ENCODE measurements at places on chromosomes 16 and 17.

- DNase-seq = no peak
Observed at GRCh38 chr16:66469291-66469946, 42.3 kb downstream of the BEAN1 start.

- no peak for DNase-seq
Observed at GRCh38 chr16:3187798-3188674, at the start of gene OR1F1. TSS of gene OR1F1 (plus strand) at chr16:3188204.

DNA sequence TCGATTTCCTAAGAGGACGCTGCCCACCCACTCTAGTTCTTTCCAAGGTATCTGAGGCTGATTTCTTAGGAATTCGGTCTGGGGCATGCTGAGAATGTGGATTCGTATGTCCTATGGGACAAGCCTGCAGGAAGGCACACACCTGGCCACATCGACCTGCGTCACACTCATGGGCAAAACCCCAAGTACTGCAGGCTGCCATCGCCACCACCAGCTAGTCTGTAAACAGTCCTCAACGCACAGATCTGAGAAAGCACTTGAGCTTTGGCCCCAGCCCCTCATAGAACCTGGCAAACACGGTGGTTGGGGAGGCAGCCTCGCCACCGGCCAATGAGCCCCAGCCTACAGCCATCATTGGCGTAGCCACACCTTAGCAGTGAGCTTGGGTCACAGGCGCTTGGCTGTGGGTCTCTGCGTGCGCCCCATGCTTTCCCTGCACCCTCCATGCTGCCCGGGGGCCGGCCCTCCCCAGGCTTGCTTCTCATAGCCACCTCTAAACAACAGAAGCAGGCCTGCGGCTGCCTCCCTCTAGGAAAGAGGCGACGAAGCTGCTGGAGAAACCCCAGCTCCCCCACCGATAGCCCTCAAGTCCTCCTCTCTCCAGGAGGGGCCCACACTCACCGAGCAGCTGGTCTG lies 75.1 kb downstream of the ZNF778 start:
- DNase-seq = no peak

GRCh38 chr16:12199524-12199923 lies 223.0 kb downstream of the SNX29 start:
- DNase-seq = no peak

GRCh38 chr16:64983231-64983630 lies 138.6 kb downstream of the CDH11 start:
- DNase-seq = no peak

- DNase-seq = no peak
Observed at GRCh38 chr17:74214484-74215341, 1.3 kb downstream of the TTYH2 start.

DNA sequence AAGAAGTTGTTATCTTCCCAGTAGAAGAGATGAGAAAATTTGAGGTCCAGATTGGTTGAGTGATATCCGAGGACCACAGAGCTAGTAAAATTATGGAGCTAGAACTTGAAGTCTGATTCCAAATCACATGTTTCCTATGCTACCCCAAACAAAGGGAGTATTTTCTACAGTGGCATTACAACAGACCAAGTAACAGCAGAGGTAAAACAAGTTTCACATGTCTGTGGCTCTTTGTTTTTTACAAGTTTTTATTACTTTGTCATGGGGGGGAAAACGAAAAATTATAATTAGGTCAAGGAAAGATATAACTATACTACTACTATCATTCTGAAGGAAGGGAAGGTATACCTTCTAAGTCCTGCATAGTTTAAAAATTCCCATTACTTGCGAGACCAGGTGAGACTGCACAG lies 49.4 kb downstream of the KANSL1 start:
- DNase-seq = no peak

GRCh38 chr17:17987901-17988300 lies 15.2 kb downstream of the DRC3 start:
- DNase-seq = no peak

- no peak for DNase-seq
Observed at GRCh38 chr16:14325502-14326401, 254.6 kb downstream of the MRTFB start.

DNA sequence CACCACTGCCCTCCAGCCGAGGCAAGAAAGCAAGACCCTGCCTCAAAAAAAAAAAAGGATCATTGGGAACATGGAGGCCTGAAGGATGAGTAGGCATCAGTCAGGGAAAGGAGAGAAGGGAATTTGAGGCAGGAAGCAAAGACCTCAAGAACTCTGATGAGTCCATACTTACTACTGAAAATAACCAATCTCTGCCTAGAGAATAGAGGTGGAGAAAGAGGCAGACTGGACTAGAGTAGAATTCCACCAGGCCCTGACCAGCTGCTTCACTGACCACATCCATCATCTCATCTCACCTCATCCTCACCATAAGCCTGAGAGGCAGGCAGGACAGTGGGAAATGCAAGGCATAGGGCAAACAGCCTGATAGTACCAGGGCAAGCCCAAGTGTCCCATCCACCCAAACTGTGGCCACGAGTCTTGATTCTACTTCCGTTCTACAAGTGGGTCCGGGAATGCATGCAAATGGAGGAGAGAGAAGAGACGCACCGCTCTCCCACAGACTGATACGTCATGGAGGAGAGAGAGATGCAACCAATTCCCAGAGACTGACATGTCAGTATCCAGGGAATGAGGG lies 17.1 kb downstream of the ANKRD11 start:
- no peak for DNase-seq

DNA sequence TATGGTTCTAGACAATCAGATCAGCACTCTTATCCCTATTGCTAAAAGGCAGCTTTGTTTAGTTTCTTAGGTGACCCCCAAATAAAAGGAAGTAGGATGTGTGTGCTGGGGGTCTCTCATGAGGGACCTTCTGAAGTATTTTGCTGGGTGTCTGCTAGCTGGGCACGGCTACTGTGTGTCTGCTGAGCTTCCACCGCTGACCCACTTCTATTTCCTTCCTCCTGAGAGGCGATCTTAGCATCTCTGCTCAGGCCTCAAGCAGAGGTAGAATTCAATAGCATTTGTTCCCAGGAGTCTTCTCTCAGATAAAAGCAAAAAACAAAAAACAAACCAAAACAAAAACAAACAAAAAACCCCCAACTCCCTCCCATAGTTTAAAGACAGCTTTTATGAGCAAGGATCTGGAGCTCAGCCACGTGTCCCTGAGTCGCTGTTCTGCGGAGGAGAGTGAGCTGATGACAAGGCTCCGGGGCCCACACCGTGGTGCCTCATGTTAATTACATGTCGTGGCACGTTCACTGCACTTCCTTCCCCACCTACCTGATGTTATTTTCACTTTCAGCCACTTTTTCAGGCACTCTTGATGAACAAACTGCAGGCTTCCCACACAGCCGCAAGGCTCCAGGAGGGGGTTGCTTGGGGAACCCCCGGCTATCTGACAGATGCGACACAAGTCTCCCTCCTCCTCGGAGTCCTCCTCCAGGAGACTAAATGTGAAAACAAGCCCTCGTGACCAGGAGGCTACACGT lies 83.5 kb downstream of the MARCHF10 start:
- DNase-seq = peak; percentile 35

GRCh38 chr17:381941-382643 lies 29.5 kb upstream of the RPH3AL start:
- DNase-seq = no peak

- no peak for DNase-seq
Observed at GRCh38 chr17:45950888-45951287, 48.2 kb upstream of the STH start.

GRCh38 chr17:63452962-63453551 lies 7.0 kb upstream of the CYB561 start:
- no peak for DNase-seq

DNA sequence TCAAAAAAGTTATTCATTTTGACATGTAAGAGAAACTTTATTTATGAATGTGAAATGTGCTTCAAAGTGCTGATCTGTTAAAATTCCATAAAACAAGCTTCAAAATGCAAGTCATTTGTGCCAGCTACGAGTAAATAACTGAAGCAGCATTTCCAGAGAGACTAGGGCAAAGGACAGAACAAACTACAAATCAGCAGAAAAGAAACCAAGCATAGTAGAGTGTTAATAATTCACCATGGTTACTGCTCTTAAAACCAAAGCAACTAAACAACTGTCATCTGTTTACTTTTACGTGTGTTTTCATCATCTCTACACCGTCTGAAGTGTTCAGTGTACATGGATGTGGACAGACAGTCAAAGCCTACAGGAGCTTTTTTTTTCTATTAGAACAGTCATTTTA lies 1.6 kb upstream of the ASPA start:
- DNase-seq = no peak

- no peak for DNase-seq
Observed at GRCh38 chr16:2331199-2331930, 9.2 kb downstream of the ABCA3 start.

GRCh38 chr17:34235389-34236028 lies 19.6 kb upstream of the CCL2 start:
- DNase-seq = no peak

GRCh38 chr16:69555867-69556266 lies 9.9 kb upstream of the NFAT5 start:
- DNase-seq = no peak

DNA sequence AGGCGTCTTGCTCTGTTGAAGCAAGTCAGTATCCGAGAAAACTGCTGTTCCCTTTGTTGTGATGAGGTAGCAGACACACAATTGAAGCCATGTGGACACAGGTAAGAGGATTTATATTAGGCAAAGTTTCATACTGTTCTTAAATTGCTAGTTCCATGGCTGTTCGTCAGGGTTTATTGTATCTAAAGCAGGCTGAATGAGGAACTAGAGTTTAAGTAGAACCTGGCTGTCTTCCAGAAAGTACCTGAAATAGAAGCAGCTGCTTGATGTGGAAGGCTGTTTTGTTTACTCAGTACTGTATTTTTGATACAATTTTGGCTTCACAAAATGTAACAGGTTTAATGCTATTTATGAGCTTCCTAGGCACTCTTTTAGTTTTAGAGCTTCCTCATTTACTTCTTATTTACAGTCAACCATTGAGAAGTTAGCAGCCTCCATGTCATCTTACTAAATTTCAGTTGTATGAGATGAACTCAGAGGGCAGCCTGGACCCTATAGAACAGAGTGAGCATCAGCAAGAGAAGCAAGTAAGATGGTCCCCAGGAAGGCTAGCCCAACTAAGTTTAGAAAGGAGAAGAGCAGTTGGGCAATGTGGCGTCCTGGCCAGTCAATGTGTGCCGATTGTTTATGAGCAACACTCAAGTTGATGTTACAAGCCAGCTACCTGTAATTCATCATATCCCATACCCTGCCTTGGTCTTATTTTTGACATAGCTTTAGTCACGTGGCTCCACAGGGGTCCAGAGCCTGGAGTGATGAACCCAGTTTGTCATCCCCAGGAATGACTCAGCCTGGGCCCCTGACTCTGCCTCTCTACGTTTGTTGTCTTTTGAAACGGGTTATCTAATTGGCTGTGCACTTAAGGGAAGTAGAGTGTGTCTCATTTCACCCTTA lies 9.7 kb upstream of the ARL2BP start:
- no peak for DNase-seq

DNA sequence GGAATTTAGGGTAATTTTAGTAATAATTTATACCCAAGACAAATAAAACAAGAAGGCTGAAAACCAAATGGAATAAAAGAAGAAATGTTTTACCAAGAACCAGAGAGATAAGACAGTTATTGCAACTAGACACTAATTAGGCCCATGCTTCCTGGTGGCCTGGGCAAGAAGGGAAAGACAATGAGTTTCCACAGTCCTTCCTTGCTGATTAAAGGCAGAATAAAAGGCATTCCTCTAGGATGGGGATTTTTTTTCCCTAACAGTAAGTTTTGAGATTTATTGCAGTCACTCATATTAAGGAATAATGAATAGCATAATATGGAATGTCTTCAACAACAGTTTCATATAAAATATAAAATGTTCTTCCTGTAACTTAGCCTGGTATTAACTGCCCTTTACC lies 41.5 kb downstream of the TOM1L2 start:
- no peak for DNase-seq

DNA sequence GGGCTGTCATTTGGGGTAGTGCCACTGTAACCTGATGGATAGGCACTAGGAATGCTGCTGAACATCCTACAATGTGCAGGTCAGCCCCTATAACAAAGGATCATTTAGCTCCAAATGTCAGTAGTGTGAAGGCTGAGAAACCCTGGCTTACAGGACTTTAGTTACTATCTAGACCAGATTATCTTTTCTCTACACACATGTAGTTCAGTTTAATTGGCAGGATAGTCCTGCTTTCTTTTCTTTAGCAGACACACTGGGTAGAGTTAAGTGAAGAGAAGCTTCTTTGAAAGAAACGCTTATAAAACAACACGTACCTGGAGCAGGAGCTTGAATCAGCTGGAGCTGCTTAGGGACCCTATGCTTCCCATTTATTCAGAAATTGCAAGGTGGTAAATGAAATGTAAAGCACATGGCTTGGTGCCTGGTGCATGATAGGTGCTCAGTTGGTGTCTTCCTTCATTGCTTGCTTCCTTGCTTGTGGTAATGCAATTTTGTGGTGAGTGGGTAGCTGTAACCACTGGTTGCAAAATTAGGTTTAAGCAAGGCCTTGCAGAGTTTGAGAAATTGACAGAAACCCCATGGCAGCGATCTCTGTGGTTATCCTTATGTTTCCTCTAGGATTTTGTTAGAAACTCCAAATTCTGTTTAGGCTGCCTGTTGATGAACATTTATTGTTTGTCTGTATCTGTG lies 9.4 kb downstream of the METTL9 start:
- DNase-seq = no peak

DNA sequence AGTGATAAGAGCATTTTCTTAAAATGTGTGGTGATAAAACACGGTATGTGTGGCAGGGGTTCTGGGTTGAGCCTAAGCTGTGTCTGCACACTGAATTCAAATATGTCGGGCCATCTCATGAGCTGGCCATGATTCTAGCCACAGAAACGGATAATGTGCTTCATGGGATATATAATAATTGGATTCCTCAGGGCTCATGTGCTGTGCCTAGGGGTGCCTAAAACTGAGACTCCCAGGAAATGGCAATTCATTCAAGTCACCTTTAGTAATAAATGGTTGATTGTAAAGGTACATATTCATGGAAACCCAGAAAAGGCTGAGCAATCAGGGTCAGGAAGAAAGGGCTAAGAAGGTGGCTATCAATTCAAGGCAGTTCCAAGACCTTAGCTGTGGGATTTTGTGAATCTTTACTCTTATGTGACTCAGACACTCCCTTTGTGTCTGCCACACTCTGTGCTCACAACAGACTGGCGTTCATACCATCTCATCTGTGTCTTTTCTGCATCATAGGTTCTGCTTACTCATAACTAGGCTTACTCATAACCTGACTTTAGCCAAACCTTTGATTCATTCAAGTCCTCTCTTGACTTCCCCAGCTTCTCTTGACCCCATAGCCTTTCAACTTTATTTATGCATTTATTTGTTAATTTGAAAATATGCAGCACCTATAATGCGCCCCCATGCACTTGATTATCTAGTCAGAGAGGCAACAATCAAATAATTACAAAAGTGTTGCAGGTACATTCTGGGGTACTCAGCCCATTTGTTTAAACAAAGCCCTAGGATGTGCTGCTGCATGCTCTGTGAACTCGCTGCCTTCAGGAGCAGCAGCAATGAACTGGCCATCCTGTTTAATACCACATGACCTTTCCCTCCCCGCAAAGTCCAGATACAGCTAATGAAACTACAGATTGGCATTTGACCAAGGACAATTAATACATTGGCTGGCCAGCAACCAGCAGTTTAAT lies 28.4 kb upstream of the MED13 start:
- no peak for DNase-seq

Measured in stimulated activated CD4-positive, alpha-beta T cell treated with anti-CD3 and anti-CD28 coated beads, TNF-alpha, amount 100 ng/mL, for 1 hour (primary cell).